ENCODE measurements at places on chromosomes 1 and 21.

DNA sequence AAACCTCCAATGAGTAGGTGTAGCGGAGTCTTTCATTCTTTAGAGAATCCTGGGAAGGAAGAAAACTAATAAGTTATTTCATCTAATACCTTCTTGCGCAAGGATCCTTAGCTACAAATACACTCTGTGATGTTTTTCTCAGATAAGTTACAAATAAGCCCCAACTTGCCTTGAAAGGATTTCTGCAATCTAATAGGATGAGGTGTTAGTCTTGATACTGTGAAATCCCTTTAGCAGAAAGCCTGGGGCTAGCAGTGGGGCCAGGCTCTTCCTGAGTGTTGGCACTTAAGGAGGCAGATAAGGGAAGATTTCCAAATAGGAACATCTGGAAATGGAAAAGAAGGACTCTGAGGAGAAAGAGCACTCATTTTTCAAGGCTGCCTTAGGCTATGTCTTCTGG, 168.0 kb upstream of the DAB1 start:
- no peak for DNase-seq

DNA sequence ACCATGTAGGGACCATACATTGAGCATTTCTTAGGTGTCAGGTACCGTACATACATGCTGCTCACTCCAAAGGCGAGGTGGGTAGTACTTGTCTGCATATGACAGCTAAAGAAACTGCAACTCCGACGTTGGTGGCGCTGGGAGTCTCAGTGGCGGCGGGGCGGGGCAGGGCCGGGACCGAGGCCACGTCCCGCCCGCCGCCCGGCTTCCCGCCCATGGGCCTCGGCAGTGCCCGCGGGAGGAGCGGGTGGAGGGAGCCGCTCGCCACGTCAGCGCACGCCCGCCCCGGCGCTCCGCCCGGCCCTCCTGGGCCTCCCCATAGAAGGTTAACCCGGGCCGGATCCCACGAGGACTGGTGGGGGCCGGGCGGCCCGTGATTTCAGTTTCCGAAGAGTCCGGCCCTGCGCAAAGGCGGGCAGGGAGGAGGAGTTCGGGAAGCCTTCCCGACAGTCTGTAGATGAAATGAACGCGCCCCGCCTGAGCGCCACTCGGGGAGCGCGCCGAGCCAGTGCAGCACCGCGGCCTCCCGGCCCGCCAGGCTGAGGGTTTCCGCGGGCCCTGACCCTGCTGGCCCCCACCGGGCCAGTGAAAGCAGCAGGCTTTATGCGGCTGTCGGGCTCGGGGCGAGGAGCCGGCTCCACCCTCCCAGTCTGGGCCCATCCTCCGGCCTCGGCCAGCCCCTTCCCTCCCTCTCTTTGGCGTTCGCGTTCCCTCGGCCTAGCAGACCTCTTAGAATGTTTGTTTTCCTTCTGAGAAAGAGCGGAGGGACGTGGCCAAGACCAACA, 119.9 kb upstream of the JUN start:
- DNase-seq: peak; percentile 86

DNA sequence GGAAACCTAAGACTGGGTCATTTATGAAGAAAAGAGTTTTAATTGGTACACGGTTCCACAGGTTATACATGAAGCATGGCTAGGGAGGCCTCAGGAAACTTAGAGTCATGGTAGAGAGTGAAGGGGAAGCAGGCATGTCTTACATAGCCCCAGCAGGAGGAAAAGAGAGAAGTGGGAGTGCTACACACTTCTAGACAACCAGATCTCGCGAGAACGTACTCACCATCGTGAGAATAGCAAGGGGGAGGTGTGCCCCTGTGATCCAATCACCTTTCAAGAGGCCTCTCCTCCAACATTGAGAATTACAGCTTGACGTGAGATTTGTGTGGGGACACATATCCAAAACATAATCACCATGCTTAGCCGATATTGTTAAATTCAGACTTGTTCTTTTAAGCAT, 62.8 kb downstream of the DYRK1A start:
- DNase-seq: no peak

DNA sequence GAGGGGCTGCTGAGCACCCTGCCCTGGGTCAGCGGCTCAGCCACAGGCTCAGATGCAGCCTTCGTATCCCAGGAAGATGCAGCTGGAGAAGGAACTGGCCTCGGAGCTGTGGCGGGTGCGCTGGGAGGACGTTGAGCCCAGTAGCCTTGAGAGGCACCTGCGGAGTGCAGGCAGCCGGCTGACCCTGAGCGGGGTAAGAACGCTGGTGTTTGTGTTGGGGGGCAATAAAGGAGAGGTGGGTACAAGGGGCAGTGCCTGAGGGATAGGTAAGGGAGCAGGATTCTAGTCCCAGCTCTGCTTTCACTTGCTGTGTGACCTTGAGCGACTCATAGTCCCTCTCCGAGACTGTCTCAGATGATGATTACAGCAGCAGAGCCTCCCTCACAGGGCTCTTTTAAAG, 6.4 kb downstream of the NPR1 start:
- no peak for DNase-seq

GRCh38 chr1:36349241-36349671, 25.8 kb upstream of the EVA1B start:
- no peak for DNase-seq

- peak; percentile 33 for DNase-seq
These were observed 20.4 kb upstream of the RCAN1 start for GRCh38 chr21:34635307-34635706.

GRCh38 chr1:3993619-3994375, 93.7 kb upstream of the C1orf174 start:
- no peak for DNase-seq

- peak; percentile 60 for DNase-seq
These were observed 76.5 kb upstream of the BTG3 start for GRCh38 chr21:17688912-17689874.

GRCh38 chr1:14602136-14602535, 3.7 kb downstream of the KAZN start:
- DNase-seq: no peak

DNA sequence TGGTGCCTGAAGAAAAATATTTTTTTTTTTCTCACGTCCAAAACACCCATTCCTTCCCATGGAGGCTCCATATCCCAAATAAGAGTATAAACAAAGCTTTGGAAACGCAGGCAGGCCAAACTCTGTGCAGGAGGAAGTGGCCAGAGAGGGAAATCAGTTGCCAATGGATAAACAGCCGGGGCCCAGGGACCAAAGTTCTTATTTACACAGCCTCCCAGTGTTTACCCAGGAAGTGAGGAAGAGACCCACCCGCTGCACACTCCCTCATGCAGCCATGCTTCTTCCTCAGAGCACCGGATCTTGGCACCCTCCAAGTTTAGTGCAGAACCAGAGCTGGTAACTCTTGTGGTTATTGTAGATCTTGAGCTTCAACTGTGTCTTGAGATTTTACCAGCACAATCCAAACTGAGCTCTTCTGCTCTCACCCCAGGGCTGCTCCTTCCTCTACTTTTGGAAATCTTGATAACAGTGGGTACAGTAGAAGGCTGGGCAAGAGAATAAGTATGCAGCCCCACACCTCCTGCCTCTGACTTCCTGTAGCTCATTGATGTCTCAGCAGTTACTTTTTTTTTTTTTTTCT, 14.2 kb downstream of the MARCKSL1 start:
- no peak for DNase-seq

GRCh38 chr1:174788981-174789380, 210.8 kb upstream of the CACYBP start:
- DNase-seq: no peak

DNA sequence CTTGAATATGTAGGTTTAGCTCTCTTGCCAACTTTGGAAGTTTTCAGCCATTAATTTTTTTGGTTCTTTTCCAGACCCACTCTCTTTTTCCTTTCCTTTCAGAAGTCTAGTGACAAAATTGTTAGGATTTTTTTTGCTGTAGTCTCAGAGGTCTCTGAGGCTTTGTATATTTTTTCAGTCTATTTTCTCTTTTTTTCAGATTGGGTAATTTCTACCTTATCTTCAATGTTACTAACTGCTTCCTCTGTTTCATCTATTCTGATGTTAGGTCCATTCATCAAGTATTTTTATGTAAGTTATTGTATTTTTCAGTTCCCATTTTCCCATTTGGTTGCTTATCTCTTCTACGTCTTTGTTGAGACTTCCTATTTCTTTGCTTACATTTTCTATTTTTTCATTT, 15.7 kb downstream of the RGS2 start:
- no peak for DNase-seq

DNA sequence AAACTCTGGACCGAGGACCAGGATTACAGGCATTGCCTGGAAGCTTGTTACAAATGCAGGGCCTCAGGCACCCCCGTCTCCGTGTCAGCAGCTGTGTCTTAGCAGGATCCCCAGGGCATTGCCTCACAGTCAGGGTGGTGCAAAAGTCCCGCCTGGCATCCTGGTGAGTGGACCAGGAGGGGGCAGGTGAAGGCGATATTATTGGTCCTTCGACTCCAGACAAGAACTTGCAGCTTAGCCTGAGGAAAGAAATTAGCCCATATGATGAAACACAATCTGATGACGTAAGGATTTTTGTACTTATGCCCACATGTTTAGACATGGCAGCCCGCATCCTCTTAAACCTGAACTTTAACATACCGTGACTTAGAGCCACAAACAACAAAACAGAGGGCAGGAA, 40.8 kb downstream of the RSPH1 start:
- no peak for DNase-seq

DNA sequence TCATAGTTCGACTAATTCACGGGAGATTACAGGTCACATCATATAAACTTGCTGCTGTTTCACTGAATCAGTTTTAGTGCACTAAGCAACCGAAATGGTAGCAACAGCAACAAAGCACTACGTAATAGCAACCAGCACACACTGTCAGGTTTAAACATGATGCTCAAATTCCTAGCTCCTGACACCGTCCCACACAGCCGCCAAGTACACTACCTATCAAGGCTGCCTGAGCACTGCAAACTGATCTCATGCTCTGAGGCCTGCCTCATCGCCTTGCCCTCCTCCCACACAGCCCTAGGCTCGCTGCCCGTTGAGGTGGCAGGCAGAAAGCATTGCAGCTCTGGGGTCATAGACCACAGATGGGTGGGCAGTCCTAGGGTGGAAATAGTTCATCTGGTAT, 12.4 kb downstream of the LAMC2 start:
- peak; percentile 14 for DNase-seq

GRCh38 chr1:30250338-30250983, 472.9 kb downstream of the MATN1 start:
- DNase-seq: no peak

- DNase-seq: no peak
These were observed 32.4 kb downstream of the CYYR1 start for GRCh38 chr21:26540651-26541050.

DNA sequence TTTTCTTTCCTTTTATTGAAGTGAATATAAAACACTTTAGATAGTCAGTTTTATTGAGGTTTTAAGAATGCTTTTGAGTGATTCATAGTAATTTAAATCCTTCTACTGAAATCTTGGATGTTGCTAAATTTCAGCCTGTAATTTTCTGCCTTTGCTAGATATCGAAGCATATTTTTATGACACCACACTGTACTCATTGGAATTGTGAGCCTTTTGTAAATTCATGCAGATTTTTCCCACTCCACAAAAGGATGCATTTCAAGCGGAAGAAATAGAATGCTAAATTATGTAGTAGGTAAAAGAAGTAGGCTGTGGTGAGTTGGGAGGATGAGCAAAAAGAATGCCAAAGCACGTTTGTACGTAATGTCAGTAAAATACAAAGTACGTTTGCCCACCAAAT, 13.8 kb downstream of the SNX7 start:
- no peak for DNase-seq

GRCh38 chr1:78292361-78292760, 198.4 kb upstream of the PTGFR start:
- no peak for DNase-seq
